ENCODE measurements at places on chromosomes 7 and 10. TPM values are rescaled to one million over a fixed set of nuclear protein-coding genes. Genes with fewer than 3 reads are reported as not detected.

- no peak for DNase-seq
- no peaks in the 10 kb centered on the region for H3K36me3 ChIP-seq
- H3K4me1 ChIP-seq: no peaks in the 10 kb centered on the region
- H3K27ac ChIP-seq: no peak overlapping the region
These were observed 858.7 kb downstream of the REEP3 start for GRCh38 chr10:64379898-64380297.

- no peaks in the 10 kb centered on the region for H3K36me3 ChIP-seq
- no peaks in the 10 kb centered on the region for H3K4me1 ChIP-seq
- H3K27me3 ChIP-seq: no peaks in the 10 kb centered on the region
These were observed 140.4 kb upstream of the NPY start for GRCh38 chr7:24143547-24143946.

DNA sequence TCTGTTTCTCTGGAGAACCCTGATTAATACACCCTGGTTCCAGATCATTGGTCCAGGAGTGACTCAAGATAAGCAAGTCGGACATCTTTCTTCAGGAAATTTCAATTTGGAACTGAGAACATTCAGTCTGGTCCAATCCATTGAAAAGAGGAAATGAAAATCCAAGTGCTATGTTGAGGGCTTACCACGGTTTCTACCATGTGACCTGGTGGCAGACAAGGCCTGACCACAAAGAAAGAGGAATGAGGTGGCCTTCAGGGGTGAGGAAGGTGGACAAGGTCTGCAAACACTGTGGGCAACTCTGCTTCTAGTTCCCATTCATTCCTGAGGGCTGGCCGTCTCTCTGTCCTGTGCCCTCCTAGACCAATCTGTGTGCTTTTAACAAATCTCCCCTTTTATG, 149.2 kb upstream of the GHITM start:
- no peak for DNase-seq
- no peak overlapping the region for H3K4me3 ChIP-seq
- H3K4me1 ChIP-seq: no peaks in the 10 kb centered on the region
- no peak overlapping the region for H3K27ac ChIP-seq
- H3K27me3 ChIP-seq: no peaks in the 10 kb centered on the region

GRCh38 chr7:34848670-34849069, 188.6 kb downstream of the DPY19L1 start:
- H3K4me1 ChIP-seq: peaks cover 10% of the 10 kb centered on the region
- no peaks in the 10 kb centered on the region for H3K36me3 ChIP-seq
- H3K27ac ChIP-seq: no peak overlapping the region
- H3K27me3 ChIP-seq: no peaks in the 10 kb centered on the region

DNA sequence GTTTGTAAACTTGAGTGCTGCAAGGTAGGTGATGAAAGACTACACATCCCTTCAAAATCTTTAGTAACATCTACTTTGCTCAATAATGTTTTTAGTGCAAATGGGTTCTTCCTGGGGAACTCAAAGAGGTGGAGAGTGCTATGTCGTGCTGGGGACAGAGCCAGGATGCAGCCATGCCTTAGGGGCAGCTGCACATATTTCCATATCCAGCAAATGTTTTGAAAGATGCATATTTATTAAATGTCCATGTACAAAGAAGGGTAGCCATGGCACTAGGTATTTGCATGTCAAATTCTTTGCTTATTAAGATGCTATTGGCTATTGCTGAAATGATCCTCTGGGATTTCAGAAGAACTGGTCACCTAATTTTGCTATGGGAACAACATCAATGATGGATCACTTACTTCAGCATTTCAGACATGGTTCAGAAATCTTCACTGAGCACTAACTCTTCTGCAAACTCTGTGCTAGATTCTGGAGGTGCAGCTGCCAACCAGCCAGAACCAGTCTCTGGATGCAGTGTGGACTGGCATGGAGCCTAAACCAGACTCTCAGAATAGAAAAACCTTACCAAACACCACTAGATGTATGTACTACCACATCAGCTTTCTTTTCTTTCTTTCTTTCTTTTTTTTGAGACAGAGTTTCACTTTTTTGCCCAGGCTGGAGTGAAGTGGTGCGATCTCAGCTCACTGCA, 31.7 kb upstream of the DNMBP start:
- peaks cover 34% of the 10 kb centered on the region for H3K4me1 ChIP-seq
- H3K27me3 ChIP-seq: no peaks in the 10 kb centered on the region
- no peak overlapping the region for H3K4me3 ChIP-seq

DNA sequence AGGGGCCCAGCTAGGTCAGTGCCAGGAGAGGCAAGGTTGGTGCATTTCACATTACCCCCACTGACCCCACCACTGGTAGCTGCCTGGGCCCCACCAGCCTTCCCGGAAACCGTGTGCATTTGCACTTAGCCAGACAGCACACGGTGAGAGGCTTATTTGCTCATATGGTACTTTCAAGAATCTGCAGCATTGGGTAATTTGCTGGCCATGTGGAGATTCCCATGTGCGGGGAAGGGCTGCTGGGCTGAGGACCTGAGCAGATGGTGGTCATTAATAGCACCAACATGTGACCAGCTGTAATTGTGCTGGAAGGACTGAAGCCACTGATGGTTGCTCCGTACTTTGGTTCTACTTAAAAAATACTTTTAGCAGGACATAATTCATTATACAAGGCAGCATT, 323.8 kb downstream of the DPP6 start:
- no peaks in the 10 kb centered on the region for H3K4me1 ChIP-seq
- H3K36me3 ChIP-seq: no peaks in the 10 kb centered on the region
- H3K4me3 ChIP-seq: no peak overlapping the region
- no peaks in the 10 kb centered on the region for H3K27me3 ChIP-seq
- no peak for DNase-seq
- no peak overlapping the region for H3K27ac ChIP-seq

DNA sequence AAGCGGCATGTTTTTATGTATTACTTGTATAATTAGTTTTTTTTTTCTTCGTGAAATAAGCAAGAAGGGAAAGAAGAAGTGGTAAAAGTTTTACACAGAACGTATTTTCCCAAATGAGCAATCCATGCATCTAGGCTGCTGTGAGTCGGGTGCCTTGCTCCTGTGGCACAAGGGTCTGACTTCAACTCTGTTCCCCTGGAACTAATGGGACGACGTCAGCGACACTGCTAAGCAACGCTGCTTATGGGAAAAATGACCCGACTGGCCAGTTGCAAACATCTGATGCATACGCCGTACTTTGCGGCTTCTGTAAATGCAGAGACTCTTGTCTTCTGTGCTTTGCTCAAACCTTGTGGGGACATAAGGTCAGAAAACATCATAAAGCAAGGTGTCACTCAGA, 66.3 kb downstream of the MPP7 start:
- no peaks in the 10 kb centered on the region for H3K36me3 ChIP-seq
- no peaks in the 10 kb centered on the region for H3K27me3 ChIP-seq
- no peak for DNase-seq

The HYAL4 gene
- 0.39 TPM for polyA plus RNA-seq

The CCZ1 gene
- 58.1 TPM for polyA plus RNA-seq

The PDK4 gene
- polyA plus RNA-seq: not detected
